NCI-H774 (cell line): ENCODE measurements at places on chromosomes 7 and 10.
A peak's percentile ranks its signal among the peaks of the same experiment; 100 is the strongest.

DNA sequence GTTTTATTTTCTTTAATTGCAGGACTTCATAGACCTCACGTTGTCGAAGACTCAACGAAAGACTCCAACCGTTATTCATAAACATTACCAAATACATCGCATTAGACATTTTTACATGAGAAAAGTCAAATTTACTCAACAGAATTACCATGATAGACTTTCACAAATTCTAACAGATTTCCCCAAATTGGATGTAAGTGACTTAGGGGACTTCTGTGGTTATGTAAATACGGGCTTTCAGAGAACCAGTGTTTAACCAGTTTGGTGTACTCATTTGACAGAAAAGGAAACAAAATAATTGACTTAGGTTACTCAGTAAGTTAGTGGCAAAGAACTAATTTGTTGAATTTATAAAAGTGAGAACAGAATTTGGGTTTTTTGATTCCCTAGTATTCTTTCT lies 4.2 kb downstream of the GTPBP4 start:
- no peak for DNase-seq

DNA sequence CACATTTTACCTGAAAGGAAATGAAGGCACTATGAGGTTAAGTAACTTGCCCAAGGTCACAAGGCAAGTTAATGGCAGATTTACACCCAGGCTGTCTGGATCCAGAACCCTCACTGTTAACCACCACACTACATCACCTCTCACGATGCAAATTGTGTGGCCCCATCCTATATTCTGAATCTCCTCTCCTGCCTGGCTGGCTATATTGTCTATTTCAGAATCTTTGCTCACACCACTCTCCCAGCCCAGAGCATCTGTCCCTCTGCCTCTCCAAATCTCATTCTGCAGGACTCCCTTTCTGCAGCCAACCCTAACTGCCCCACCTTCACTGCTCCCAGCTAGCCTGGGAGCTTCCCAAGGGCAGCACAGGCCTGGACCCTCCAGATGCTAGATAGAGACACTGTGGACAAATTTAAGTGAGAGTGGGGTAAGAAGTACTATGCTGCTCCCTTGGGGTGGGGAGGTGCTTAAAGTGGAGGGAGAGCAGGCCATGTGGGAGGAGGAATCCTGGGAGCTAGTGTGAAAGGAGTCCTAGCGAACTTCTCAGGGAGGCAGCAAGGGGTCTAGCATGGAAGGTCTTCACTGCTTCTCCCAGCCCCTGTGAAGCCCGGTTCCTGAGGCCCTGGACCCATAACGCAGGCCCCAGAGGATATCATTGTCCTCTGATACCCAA lies 786 bp downstream of the CUEDC2 start:
- no peak for DNase-seq

DNA sequence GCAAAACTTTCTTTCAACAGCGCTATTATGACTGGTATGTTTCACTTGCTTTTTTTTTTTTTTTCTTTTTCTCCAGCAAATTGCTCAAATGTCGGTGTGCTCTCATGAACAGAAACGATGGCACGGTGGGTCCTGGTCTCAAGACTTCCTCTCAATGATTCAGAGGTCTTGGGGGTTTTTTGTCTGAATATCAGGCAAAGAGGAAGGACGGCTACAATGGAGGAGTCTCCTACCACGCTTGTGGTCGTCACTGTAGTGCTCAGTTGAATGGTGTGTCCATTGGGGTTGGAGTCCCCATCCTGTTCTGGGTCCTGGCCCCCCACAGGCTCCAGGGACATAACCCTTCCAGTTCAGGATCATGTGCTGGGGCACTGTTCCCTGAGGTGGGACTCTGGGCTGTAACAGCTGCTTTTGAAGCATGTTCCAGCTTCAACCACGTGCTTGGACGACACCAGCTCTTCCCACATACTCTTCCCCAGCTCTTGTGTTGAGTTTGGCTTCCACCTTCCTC lies 266.7 kb upstream of the KLF6 start:
- no peak for DNase-seq

DNA sequence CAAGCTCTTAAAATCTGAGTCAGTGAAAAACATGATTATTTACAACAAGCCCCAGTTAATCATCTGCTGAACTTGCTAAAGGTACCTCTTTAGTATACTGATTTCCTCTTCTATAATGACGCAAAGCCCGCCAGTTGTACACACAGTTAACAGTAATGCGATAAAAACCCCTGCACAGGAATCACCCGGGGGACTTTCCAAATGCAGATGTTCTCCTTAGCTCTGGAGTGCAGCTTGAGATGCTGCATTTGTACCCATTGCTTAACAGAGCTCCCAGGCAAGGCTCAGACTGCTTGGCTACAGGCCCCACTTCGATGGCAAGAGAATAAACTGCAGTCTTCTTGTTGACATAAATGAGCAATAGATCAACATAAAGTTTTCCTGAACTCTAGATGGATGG lies 279.6 kb upstream of the HGF start:
- DNase-seq, result no peak

DNA sequence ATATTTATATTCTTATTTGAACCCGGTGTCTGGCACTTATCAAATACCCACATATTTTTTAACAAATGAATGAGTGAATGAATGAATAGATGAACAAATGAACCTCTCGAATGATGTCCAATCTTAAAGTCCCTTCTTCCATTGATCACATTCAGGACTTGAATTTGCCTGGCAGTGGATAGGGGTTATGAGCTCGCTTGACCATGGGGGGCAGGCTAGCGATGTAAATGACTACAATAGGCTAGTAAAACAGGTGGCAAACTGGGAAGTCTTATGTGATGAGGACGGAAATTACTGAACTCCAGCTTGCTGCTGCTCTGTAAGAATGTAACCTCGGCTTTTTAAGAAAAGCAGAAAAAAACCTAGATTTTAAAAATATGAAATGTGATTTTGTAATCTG lies 247.7 kb upstream of the DKK1 start:
- DNase-seq, result no peak

DNA sequence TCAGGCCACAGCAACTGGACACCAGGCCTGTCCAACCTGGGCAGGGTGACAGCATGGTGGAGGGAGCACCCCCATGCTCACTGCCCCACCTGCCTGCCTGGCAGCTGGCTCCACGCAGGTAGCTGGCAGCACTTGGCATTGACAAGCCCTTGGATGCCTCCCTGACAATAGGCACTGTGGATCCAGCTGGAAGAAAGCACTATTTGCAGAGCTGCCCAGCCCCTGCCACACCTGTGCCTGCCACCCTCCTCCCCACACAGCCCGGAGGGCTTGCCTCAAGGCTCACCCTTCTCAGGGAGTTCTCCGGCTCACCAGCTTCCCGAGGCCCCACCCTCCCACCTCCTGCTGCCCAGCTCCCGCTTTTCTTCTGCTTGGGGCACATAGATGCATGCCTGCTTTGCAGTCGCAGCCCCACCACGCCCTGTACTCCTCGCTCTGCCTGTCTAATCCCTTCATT lies 160.1 kb downstream of the NEURL1 start:
- DNase-seq, result peak; percentile 79

- DNase-seq, result no peak
Measured at GRCh38 chr7:96026611-96027010, 254.3 kb downstream of the DYNC1I1 start.

DNA sequence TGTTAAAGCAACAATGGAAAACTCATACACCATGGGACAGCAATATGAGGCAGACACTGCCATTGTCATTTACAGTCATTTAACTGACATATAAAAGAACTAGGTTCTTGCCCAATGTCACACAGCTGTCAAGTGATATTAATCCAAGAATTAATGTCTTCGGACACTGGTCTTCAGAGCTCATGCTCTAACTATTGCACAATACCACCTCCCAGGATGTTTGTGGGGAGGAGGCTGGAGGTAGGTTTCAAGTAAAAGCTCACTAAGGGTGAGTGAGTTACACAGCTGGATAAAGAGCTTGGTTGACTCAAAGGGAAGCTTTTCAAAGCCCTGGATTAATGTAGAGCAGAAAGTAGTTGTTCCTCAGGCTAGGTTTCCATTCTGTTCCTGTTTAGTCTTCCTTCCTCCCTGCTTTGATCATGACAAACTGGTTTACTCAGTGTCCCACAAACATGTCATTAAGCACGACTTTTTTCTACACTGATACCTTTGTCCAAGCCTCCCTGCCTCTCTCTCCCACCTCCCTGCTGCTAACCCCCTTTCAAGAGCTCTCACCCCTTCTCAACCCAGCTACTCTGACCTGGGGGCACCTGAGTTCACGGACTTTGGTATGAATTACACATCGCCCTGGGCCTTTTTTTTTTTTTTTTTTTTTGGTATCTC lies 987 bp upstream of the EXOC6 start:
- DNase-seq, result peak; percentile 29

DNA sequence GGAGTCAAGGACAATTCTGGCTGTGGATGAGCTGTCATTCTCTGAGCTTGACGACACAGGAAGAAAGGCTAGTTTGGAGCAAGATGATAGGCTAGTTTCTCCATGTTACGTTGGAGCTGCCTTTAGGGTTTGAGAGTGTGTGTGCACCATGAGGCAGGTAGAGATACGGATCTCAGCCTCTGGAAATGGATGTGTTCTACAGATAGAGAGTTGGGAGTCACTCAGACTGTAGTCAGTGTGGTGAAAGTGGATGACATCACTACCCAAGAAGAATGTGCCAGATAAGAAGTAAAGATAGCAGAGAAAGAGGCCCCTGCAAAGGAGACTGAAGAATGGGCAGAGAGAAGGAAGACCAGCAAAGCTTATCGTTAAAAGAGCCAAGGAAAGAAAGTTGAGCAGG lies 42.4 kb downstream of the PNLIPRP3 start:
- DNase-seq, result no peak
